ENCODE measurements at places on chromosomes 5 and 9. TPM values are rescaled to one million over a fixed set of nuclear protein-coding genes. Genes with fewer than 3 reads are reported as not detected.

DNA sequence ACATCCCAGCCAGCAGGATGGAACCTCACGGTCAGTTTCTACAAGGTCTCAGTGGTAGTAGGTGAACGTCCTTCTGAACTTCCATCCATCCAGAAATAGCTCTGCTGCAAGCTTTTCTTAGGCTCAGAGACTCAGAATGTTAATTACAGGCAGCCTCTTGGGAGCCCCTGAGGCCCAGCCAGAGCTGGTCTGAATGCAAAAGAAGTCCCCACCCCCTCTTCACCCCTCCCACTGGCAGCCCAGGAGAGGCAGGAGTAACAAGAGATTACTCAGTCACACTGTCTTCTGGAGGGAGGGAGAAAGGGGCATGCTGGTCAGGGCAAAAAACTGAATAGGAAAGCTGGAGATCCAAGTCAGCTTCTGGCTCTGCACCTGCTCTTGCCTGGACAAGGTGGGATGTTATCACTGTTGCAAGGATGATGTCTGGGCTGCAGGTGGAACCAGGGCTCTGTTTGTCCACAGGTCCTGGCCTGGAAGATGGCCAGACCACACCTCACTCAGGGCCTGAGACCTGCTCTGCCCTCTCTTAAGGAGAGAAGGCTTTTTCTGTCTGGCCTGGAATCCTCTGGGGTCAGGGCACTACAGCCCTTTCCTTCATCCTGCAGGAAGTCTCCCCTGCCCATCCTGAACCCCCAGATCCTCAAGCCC lies 9.1 kb downstream of the ENHO start:
- H3K36me3 ChIP-seq = no peaks in the 10 kb centered on the region
- H3K27me3 ChIP-seq = no peaks in the 10 kb centered on the region
- no peak overlapping the region for H3K4me3 ChIP-seq
- no peak for DNase-seq

- no peaks in the 10 kb centered on the region for H3K36me3 ChIP-seq
- H3K27me3 ChIP-seq = no peaks in the 10 kb centered on the region
- H3K27ac ChIP-seq = no peak overlapping the region
Observed at GRCh38 chr9:121620777-121621449, 30.5 kb upstream of the DAB2IP start.

DNA sequence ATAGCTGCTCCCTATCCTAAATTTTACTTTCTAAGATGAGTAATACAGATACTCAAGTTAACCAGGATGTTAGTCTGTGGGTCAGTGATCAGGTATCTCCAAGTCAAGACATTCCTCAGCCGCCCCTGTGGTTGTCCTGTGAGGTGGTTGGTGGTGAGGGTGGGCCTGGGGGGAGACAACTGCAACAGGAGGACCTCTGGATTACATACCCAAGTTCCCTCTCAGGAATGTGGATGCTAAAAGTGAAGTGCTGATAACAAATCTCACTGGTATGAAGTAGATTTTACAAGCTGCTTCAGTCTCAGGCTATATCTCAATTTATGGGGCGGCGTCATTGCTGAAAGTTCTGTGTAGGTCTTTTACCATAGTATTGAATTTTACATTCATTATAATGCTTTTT lies 38.3 kb downstream of the SLC1A3 start:
- no peaks in the 10 kb centered on the region for H3K27me3 ChIP-seq
- H3K36me3 ChIP-seq = no peaks in the 10 kb centered on the region
- no peaks in the 10 kb centered on the region for H3K4me1 ChIP-seq
- DNase-seq = no peak
- H3K4me3 ChIP-seq = no peak overlapping the region

DNA sequence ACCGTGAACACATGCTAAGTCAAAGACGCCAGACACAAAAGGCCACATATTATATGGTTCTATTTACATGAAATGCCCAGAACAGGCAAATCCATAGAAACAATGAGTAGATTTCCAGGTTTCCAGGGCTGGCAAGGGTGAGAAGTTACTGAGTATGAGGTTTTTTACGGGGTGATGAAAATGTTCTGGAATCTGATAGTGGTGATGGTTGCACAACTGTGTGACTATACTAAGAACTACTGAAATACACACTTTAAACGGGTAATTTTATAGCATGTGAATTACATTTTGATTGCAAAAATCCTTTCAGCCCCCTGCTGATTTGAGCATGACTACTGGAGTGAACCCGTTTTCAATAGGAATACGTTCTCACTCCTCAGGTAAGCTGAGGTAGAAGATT lies 46.7 kb upstream of the TBC1D9B start:
- H3K36me3 ChIP-seq = no peaks in the 10 kb centered on the region
- H3K4me1 ChIP-seq = no peaks in the 10 kb centered on the region
- no peaks in the 10 kb centered on the region for H3K27me3 ChIP-seq
- DNase-seq = no peak
- no peak overlapping the region for H3K4me3 ChIP-seq
- H3K27ac ChIP-seq = no peak overlapping the region

Gene C9orf50
- total RNA-seq = not detected
